GM03348 (cell line): ENCODE measurements at places on chromosomes 1 and 21.

GRCh38 chr1:151197863-151198253, 494 bp upstream of the PIP5K1A start:
- no peak for DNase-seq

- peak; percentile 46 for DNase-seq
These were observed 229.5 kb downstream of the TOMM20 start for GRCh38 chr1:234899041-234899729.

DNA sequence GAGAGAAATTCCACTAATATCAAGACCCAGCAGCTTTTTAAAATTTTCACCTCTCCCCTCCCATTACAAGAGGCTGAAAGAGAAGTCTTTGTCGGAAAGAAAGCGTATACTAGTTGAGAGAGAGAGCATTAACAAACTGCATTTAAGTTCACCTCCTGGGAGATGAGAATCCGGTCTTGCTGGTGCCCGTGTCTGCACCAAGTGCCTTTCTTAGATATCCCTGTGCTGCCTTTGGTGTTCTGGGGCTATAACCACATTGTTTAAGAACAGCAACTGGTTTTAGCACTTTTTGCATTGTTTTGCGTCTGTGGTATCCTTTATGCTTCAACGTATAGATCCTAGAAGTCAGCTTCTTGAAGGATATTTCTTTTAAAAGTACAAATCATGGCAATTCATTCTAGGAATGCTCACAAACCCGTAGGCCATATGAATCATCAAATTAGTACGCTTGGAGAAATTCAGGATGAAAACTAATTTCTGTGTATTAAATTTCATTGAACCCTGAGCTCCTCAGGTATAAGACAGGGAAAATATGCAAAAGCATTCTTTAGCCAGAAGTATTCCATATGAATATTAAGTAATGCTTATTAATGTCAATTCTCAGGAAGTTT, 3.4 kb upstream of the RPE65 start:
- DNase-seq = no peak

GRCh38 chr1:26546819-26547218, 17.3 kb downstream of the RPS6KA1 start:
- DNase-seq = no peak

DNA sequence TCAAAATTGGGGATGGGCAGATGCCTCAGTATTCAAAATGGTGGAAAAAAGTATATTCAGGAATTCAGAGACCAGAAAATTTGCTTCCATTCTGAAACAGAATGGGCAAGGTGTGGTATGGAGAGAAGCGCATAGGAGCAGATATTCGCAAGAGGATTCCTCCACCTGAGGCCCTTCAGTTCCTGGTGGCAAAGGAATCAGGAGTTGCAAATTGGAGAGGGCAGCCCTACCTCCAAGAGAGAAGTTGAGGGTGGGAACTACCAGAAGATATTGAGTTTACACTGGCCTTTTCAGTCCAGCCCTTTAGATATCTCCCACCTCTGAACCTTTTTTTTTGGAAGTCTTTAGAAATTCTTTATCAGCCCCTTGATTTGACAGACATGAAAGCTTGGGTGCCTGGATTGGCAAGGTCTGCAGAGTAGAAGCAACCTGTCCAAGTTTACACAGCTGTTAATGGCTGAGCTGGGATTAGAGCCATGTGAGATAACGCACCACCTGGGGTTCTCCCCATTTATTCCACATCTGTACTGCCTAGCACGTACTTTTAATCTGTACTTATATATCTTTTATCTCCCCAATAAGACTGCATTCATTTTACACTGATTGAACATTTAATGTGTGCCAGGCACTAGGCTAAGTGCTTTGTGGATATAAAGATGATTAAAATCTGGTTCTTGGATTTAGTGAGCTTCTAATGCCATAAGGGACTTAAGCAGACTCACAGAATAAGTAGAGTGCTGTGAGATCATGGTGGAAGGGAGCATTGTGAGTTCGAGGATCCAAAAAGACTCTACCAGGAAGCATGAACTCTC, 99.5 kb downstream of the NGF start:
- no peak for DNase-seq

DNA sequence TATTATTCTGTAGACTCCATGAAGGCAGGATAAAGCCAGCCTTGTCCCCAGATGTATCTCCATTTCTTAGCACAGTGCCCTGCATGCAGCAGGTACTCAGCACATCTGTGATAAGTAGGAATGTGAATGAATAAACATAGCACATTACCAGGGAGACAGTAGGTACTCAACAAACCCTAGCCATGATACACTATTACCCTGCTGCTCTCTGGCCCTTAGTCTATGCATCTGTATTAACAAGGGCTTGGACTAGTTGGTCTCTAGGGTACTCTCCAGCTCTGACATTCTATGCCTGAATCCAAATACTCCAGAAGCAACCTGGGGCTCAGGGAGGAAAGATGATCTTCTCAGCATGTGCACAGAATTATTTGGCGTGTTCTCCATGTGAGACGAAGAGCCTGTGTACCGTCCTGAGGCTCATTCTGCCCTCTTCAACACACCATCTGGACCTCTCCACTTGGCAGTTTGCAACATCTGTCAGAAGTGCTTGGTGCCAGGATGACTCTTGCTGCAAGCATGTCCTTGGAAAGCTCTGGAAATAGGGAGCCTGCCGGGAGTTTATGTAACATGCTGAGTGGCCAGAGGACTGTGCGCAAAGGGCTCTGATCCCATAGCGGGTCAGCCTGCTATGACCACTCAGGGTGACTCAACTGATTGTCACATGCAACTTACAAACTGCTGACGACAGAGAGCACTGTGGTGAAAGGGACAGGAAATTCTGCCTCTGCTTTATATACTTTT, 228.2 kb upstream of the USP24 start:
- DNase-seq = peak; percentile 91
